NCI-H1105 treated with DMSO at 0.1 percent for 48 hours (cell line): ENCODE measurements at places on chromosomes 3 and 15.
A peak's percentile ranks its signal among the peaks of the same experiment; 100 is the strongest.

DNA sequence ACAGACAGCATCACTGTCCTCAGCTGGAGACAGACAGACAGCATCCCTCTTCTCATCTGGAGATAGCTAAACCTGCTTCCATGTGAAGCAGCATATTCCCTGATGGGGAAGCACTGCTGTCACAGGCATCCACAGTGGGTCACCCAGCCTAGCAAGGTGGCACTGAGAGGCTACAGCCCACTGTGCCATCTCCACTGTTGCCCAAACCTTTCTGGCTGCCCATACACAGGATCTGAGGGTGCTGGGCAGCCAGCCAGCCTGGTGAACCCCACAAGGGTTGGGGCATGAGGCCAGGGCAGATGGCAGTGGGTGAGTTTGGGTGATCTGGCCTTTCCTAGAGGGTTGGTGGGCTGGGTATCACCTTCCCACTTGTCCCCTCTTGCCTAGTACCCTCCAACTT, 11.7 kb downstream of the CHST13 start:
- DNase-seq, result no peak

- no peak for DNase-seq
Observed at GRCh38 chr3:100384733-100385525, 16.0 kb downstream of the TOMM70 start.

DNA sequence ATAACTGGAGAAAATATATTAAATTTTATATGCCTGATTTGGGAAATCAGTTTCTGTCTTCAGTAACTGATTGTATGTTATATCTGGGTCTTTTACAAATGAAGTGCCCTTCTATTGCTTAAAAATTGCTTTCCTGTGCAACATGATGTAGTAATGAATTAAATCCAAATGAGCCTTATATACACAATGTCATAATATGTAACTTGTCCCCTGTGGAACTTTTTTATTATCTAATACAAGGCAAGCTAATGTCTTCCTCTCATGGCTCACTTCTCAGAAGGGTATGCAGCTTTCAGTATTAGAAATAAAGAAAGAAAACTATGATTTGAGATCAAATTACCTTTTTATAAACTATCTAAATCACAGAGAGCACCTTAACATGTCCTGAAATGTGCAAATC, 248.9 kb downstream of the NAALADL2 start:
- DNase-seq, result no peak

GRCh38 chr3:150890295-150890694, 14.9 kb downstream of the MINDY4B start:
- DNase-seq, result no peak

- DNase-seq, result no peak
Observed at GRCh38 chr3:114929971-114930732, 216.9 kb downstream of the ZBTB20 start.

GRCh38 chr15:88542342-88542733, 4.1 kb downstream of the DET1 start:
- no peak for DNase-seq

- DNase-seq, result no peak
Observed at GRCh38 chr3:165406425-165406824, 210.2 kb upstream of the SLITRK3 start.

DNA sequence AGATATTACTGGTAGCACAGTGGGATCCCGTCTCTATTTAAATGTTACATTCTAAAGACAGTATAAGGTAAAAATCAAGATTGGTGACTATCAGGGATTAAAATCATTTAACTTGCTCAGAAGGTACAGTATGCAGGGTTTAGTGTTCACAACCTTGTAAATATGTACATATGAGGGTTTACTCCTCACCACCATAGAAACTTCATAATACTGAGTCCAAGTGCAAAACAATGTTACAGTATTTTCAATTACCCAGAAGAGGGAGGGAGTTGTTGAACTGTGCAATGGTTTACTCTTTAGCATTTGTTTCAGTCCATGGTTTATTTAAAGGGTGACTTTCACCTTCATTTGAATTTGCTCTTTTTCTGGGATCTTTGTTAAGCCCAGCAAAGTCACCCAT, 165.1 kb downstream of the ZNF621 start:
- no peak for DNase-seq

GRCh38 chr3:151347432-151347831, 18.1 kb upstream of the P2RY13 start:
- DNase-seq, result no peak

- DNase-seq, result peak; percentile 21
Observed at GRCh38 chr3:64685800-64686445, 1.9 kb downstream of the ADAMTS9 start.
